Smooth muscle cell of trachea (primary cell): ENCODE measurements at places on chromosomes 12 and 14. TPM values are rescaled to one million over a fixed set of nuclear protein-coding genes. Genes with fewer than 3 reads are reported as not detected.

Gene SIX6
- not detected in 2 replicates for total RNA-seq

Gene KCNH3
- total RNA-seq, result under 0.01 and 0.33 TPM in 2 replicates

Gene RNASE7
- total RNA-seq, result 0.17 TPM in 1 of 2 replicates, not detected in the other

Gene CCDC38
- total RNA-seq, result not detected in 2 replicates

Gene AMDHD1
- total RNA-seq, result 0.29 and 0.33 TPM in 2 replicates

Gene FOXN4
- not detected in 2 replicates for total RNA-seq

Gene GLIPR1L1
- total RNA-seq, result 1.0 TPM in 1 of 2 replicates, not detected in the other

Gene LMO3
- 0.58 and 2.0 TPM in 2 replicates for total RNA-seq

Gene PIWIL1
- 0.17 TPM in 1 of 2 replicates, not detected in the other for total RNA-seq

Gene TBC1D30
- total RNA-seq, result 0.29 and 0.50 TPM in 2 replicates

Gene PLA2G1B
- 0.33 TPM in 1 of 2 replicates, not detected in the other for total RNA-seq

Gene CEP170B
- total RNA-seq, result 14.7 and 28.0 TPM in 2 replicates

Gene HCAR3
- total RNA-seq, result not detected in 2 replicates

Gene SLC6A13
- total RNA-seq, result 0.17 TPM in 1 of 2 replicates, not detected in the other

Gene LALBA
- not detected in 2 replicates for total RNA-seq

Gene CFAP251
- 1.6 and 4.8 TPM in 2 replicates for total RNA-seq

Gene KRT3
- total RNA-seq, result not detected in 2 replicates

Gene OAS2
- total RNA-seq, result 2.9 and 3.3 TPM in 2 replicates

Gene NANOG
- under 0.01 TPM in 2 replicates for total RNA-seq

Gene HPD
- 0.66 and 1.3 TPM in 2 replicates for total RNA-seq

Gene MYF6
- not detected in 2 replicates for total RNA-seq

Gene MYH7
- not detected in 2 replicates for total RNA-seq

Gene OR4E2
- not detected in 2 replicates for total RNA-seq

Gene SOCS2
- total RNA-seq, result 39.0 and 76.2 TPM in 2 replicates

Gene RESF1
- total RNA-seq, result 15.4 and 26.6 TPM in 2 replicates

Gene MYF5
- not detected in 2 replicates for total RNA-seq

Gene GLS2
- total RNA-seq, result under 0.01 and 0.73 TPM in 2 replicates

Gene KRT72
- total RNA-seq, result not detected in 2 replicates

Gene USP44
- 10.2 and 18.7 TPM in 2 replicates for total RNA-seq

Gene TMEM116
- 10.9 and 14.2 TPM in 2 replicates for total RNA-seq

Gene FAM90A1
- 0.33 TPM in 1 of 2 replicates, not detected in the other for total RNA-seq

Gene MAP3K9
- 0.15 and 0.17 TPM in 2 replicates for total RNA-seq

Gene PTPRB
- total RNA-seq, result 0.33 and 0.73 TPM in 2 replicates

Gene SPX
- total RNA-seq, result 0.50 TPM in 1 of 2 replicates, not detected in the other

Gene SERPINA9
- 0.50 TPM in 1 of 2 replicates, not detected in the other for total RNA-seq

Gene BCL2L14
- not detected in 2 replicates for total RNA-seq

Gene SLC8A3
- under 0.01 and 0.33 TPM in 2 replicates for total RNA-seq

Gene SIX4
- total RNA-seq, result 16.0 and 24.8 TPM in 2 replicates

Gene NID2
- 186 and 315 TPM in 2 replicates for total RNA-seq

Gene DAO
- total RNA-seq, result not detected in 2 replicates

Gene TXNRD1
- total RNA-seq, result 582 and 1,066 TPM in 2 replicates

Gene MORN3
- 0.33 and 0.73 TPM in 2 replicates for total RNA-seq

Gene PLEKHH1
- total RNA-seq, result 0.15 and 0.17 TPM in 2 replicates

Gene CLEC4D
- total RNA-seq, result not detected in 2 replicates

Gene TSPAN9
- 14.5 and 42.2 TPM in 2 replicates for total RNA-seq

Gene SLC25A47
- total RNA-seq, result not detected in 2 replicates

Gene CMA1
- not detected in 2 replicates for total RNA-seq

Gene CMKLR1
- total RNA-seq, result 0.33 TPM in 1 of 2 replicates, not detected in the other
